ENCODE measurements at places on chromosomes 2 and 18.

GRCh38 chr2:46568212-46569009, 89.0 kb downstream of the TMEM247 start:
- DNase-seq, result no peak

DNA sequence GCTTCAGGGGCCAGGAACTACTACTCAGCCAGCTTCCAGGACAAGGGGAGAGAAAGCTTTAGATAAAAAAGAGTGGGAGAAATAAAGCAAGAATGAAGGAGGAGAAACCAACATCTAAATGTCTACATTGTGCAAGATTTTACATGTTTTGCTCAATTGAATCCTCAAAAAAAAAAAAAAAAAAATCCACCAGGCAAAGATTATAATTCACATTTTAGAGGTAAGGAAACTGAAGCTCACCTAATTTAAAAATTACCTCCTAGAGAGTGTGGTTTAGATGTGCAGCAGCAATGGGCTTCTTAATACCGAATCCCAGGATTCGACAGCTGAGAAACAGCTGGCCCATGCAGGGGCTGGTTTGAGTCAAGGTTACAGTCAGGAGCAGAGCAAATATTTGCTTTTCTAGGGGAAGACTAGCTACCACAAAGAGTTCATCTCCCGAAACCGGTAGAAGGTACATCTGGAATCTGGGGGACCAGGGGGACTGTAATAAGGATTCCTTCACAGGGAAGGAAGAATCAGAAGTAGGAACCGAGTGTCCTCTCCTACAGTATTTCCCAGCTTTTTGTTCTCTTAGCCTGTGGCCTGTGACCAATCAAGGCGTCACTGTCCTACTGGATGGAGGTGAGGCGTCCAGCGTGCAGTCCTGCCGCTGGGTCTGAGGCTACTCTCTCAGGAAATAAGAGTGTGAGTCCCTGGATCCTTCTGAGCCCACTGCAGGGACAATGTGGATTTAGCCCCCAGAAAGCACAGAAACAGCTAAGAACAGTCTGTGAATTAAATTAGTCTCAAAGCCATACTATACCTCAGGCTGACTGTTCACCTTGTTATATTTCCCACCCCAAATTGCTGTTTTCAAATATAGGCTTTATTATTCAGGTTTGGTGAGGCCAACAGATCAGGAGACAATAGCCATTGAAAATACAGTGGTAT, 42.3 kb downstream of the IL1R2 start:
- no peak for DNase-seq

GRCh38 chr18:79344208-79344581, 51.5 kb upstream of the NFATC1 start:
- no peak for DNase-seq

DNA sequence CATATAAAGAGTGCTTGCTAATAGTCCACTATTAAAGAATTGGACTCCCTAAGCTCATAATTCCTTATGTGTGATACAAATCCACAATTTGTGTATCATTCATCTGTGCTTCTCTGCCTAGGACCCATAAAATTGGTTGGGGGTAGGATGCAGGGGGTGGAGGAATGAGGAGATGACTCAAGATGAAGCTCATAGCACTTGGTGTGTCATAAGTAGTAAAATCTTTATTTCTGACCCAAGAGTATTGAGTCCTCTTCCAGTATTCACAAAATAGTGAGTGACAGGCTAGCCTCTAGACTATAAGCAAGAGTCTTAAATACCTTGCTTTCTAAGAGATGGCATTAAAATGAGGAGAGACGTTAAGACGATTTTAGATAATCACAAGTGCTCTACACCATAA, 390.9 kb upstream of the CDH19 start:
- no peak for DNase-seq

DNA sequence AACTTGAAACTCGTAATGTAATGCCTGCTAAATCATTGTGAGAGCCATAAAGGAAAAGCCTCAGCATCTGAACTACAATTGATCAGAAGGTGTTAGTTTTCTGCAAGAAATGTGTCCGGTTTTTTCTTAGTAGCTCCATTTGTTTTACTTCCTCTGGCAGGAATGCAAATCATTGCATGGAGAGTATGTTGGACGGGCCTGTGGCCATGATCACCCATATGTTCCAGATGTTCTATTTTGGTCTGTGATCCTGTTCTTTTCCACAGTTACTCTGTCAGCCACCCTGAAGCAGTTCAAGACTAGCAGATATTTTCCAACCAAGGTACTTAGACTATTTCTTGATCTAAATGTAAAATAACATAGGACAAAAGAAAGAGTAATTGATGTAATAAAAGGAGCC, 126.6 kb downstream of the DPP4 start:
- DNase-seq, result peak; percentile 46

DNA sequence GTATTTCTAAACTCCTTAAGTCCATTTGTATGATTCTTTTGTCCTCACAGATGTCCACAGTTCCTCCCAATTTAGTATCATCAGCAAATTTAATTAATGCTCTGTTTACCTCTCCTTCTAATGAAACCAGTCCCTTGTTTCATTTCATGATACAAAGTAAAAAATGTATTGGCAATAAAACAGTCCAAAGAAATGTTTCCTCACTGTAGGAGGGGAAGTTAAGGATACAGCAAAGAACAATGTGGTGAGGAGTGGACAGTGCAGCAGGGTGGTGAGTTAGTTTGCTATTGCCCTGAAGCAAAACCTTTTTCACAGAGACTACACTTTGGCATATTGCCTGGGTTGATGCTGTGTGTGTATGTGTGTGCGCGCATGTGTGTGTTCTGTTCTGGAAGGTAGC, 401.5 kb downstream of the ARHGAP15 start:
- no peak for DNase-seq

GRCh38 chr18:63550068-63550467, 7.9 kb downstream of the SERPINB12 start:
- DNase-seq, result no peak
